Urinary bladder (tissue), 4 donors: ENCODE measurements at places on chromosomes 5 and 9.

DNA sequence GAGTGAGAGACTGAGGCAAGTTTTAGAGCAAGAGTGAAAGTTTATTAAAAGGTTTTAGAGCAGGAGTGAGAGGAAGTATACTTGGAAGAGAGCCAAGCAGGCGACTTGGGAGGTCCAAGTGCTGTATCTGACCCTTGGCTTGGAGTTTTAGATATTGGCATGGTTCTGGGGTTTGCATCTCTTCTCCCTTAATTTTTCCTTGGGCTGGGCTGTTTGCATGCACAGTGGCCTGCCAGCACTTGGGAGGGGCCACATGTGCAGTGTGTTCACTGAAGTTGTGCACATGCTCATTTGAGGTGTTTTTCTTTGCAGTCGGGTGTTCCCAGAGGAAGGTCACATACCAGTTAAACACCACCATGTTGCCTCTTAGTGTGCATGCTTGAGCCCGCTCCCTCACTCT lies 464.1 kb downstream of the DMRT2 start:
- DNase-seq: no peak

DNA sequence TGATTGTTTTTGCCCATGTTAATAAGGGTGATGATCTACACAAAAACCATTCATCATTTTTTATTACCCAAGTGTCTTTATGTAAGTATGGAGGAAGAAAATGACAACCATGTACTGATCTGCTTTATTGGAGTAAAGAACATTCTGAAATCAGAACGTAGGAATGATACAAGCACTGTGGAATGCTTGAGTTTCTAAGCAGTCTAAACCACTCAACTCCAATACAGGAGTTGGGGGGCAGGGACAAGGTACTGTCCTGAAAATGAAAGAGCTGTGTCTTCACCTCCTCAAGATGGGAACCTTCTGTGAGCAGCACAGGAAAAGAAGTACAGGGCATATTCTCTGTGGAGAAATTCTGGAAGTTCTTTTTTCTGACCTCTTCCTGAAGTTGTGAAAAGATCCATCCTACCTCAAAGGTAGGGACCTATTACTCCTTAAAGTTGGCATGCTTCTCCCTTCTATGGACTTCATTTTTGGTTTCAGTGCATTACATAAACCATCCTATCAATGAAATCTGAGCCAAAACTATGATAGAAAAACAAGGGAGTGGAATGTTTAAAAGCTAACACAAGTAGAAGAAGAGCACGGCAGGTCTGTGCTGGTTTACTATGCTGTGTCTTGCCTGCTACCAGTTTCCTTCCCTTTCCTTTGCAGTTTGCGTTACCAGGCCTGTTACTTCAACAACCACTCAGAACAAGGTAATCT lies 202.6 kb downstream of the SEMA5A start:
- DNase-seq: no peak

DNA sequence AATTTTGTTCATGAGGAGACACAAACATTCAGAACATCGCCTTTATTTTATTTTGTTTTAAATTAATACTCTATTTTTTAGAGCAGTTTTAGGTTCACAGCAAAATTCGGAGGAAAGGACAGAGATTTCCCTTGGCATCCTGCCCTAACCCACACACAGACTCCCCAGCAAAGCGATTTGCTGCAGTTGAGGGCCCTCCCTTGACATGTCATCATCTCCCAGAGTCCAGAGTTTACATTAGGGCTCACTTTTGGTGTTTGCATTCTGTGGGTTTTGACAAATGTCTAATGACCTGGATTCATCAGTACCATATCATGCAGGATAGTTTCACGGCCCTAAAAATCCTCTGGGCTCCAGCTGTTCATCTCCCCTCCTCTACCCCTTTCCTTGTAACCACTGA lies 33.6 kb upstream of the COL5A1 start:
- DNase-seq: no peak

GRCh38 chr5:178450121-178451028 lies 139.8 kb downstream of the COL23A1 start:
- no peak for DNase-seq

DNA sequence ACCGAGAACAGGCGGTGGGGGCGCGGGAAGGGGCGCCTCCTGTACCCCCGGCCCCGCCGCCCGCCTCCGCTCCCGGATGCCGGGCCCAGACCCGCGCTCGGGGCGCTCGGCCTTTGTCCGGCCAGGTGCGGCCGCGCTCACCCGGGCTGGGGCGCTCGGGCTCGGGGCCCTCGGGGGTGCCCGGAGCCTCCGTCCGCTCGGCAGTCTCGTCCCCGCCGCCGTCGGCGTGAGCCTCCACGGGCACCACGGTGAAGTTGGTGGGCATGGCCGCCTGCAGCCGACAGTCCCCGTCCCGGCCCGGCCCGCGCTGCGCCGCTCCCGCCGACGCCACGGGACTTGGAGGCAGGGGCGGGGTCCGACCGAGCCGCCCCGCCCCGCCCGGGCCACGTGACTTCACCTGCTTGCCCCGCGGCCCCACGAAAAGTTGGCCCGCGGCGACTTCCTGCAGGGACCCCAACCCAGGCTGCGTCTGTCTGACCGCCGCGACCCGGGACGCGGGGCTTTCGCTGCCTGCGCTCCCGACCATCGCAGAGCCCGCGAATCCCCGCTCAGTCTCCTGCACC lies at the start of gene SLC12A7:
Gene SLC12A7 (minus strand): TSS at position 337 of the 563 bp plus-strand sequence. CDS start 72 bp downstream, at position 265.
- no peak for DNase-seq

DNA sequence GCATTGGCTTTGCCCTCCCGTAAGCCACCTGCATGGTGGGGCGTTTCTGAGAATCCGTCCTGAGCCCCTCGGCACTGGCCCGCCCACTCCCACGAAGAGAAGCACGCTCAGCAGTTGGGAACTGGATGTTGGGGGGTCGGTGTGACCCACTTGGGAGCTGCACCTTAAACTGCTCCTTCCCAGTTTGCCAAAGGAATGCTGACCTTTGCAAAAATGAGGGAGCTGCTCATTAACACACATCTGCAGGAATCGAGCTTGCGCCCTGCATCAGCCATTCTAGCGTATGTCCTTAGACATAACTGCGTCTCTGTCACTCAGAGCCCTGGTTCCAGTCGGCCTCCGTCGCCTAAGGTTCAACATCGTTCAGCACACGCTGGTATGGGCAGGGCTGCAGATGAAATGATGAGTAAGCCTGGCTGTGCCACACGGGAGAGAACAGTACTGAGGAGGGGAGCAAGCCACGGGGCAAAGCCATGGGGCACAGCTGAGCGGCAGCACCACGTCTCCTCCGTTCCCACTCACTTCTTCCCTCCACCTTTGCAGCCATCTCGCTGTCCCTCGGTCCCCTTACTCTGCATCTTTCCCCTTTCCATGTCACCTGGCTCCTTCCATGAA lies 28.8 kb upstream of the NCS1 start:
- no peak for DNase-seq

DNA sequence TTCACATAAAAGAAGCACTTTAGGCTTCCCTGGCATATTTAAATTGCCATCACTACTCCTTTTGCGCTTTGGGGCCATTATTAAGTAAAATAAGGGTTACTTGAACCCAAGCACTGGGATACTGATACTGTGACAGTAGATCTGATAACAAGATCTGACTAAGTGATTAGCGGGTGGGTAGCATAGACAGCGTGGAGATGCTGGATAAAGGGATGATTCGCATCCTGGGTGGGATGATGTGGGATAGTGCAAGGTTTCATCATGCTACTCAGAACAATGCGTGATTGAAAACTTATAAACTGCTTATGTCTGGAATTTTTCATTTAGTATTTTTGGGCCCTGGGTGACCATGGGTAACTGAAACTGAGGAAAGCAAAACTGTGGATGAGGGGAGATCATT lies 75.1 kb downstream of the PTTG1 start:
- DNase-seq: no peak

DNA sequence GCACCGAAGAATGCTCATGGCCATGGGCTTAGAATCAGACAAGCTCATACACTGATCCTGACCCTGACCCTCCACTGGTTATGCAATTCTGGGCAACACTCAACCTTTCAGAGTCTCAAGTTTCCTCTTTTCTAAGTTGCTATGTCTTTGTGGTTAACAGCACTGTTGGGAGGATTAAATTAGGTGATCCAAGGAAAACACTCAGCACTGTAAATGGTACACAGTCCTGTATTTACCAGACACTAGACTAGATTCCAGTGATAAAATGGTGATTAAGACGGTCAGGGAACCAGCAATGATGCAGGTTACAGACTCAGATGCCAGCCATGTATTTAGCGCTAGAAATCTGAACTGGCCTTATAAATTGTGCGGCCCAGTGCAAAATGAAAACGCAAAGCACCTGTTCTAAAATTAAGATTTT lies 8.1 kb downstream of the ARL15 start:
- DNase-seq: no peak

DNA sequence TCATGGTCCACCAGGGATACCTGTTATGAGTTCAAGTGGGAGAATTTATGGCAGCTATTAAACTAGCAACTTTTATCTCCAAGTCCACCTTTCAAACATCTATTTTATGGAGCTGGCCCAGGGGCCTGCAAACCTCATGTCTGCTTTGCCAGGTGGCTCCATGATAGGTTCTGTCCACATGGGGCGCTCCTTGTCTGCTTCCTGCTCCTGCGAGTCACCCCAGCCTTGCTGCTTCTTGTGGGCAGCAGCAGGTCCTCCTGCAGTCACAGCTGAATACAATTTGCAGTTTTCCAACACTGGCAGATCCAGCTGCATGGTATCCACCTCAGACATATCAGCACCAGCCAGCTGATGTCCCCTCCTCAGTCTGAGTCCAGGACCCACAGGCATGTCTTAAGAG lies 39.6 kb upstream of the FRRS1L start:
- DNase-seq: no peak

- no peak for DNase-seq
Measured at GRCh38 chr5:53126521-53126920, 17.0 kb upstream of the MOCS2 start.

DNA sequence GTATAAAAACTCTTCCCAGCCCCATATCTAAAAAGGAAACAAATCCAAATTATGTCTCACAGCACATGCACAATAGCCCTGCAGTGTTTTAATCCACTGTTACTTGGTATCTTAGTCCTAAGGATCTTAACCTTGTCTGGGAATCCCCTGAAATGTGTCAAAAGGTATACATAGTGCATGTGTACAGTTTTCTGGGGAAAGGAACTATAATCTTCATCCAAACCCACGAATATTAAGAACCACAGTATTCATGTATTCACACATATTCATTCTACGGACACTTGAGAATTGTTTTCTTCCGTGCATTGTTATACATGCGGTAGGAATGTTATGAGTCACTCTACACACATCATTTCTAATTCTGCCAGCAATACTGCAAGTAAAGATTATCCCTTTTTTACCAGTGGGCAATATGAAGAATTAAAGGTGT lies 47.8 kb upstream of the SNX2 start:
- no peak for DNase-seq

DNA sequence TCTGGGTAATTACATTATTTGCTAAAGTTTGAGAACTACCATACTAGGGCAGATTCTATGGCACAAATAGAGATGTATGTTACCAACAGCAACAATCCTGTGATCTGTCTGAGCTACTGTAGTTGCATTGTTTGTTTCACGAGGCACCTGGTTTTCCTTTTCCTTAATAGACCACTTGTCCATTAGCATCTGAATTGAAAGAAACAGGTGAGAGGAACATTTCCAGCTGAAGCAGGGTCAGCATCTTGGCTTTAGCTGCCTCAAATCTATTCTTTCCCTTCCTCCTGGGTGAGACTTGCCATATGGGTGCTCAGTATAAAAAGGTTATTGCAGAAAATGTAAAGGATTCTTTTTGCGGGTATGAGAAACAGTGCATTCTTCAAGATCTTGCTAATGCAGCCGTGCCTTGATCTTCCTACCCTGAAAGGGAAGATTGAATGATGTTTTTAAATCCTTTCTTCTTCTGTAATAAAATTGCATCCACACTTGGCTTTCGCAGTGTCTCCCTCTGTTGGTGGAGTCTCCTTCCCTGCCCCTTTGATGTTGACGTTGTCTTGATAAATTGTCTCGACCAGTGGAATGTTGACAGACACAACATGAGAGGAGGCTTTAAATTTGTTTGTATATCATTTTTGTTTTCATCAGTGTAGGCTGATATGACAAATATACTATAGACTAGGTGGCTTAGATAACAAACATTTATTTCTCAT lies 118.0 kb upstream of the BRINP1 start:
- no peak for DNase-seq

DNA sequence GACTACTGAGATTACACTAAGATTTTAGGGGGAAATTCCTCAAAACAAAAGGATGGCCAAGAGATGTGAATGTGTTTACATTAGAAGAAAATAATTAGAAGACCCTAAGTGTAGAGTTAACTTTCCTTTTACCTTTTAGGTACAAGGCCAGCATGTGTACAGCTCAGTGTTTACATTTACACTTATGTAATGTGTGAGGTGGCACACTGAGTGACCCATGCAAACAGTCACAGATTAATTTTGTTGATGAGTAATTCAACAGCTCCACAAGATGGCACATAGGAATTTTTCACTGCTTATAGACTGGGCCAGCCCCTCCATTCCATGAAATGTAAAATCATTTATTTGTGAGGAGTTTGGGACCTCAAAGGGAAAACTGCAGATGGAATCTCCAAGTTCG lies 90.1 kb upstream of the SLC12A2 start:
- DNase-seq: no peak

DNA sequence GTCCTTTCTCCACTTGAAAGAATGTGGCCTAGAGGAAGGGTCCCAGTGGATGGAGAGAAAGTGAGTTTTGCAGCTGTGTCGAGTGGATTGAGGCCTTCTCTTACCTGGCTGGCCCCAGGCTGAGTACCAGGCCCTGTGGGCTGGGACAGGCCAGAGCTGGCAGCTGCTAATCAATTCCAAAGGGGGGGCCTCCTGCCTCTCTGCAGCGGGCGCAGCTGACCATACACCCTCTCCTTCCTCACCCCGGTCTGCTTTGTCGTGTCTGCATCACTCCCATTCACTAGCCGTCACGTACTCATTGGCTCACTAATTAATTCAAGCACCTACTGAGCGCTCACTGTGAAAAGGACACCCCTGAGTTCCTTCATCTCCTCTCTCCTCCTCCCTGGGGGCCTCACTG lies 58.4 kb upstream of the PITX1 start:
- no peak for DNase-seq

GRCh38 chr9:133589454-133590227 lies 19.5 kb downstream of the FAM163B start:
- DNase-seq: no peak

GRCh38 chr5:40797273-40798011 lies 732 bp downstream of the PRKAA1 start:
- DNase-seq: peak; percentile 18

DNA sequence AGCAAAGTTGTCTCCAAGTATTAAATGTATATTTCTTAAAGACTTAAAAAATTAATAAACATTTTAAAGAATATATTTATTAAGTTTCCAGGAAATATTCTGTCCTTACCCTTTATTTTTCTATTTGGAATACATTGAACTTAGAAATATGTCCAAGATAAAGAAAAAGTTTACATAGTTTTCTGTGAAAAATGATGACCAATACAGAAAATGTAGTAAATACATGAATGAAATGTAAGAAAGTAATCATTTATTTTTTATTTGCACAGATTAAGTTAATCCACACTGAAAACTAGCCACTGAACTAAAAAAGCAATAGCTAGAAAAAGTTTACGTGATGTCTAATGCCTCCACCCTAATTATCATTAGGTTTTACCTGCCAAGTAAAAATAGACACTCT lies 273.2 kb downstream of the ARL15 start:
- no peak for DNase-seq
